CD4-positive, alpha-beta T cell treated with Interleukin-17A for 1 hour (primary cell): ENCODE measurements at places on chromosomes 11 and 22.
A peak's percentile ranks its signal among the peaks of the same experiment; 100 is the strongest.

DNA sequence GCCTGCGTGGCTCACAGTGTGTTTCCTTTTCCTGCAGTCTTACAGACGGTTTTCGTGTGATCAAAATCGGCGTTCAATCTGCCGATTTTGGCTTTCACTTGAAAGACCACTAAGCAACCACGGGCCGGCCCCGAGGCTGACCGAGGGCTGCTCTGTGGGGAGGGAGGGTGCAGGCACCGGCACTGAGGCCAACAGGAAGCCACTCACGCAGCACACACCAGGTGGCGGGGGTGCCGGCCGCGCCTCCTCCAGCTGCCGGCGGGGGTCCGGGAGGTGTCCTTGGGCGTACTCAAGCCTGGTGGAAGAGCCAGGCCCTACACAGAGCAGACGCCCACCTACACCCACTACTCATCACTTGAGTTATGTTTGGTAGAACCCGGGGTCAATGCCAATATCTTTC, 14.3 kb downstream of the TOLLIP start:
- no peak for DNase-seq

- no peak for DNase-seq
Observed at GRCh38 chr11:78910322-78910721, 335.7 kb upstream of the NARS2 start.

DNA sequence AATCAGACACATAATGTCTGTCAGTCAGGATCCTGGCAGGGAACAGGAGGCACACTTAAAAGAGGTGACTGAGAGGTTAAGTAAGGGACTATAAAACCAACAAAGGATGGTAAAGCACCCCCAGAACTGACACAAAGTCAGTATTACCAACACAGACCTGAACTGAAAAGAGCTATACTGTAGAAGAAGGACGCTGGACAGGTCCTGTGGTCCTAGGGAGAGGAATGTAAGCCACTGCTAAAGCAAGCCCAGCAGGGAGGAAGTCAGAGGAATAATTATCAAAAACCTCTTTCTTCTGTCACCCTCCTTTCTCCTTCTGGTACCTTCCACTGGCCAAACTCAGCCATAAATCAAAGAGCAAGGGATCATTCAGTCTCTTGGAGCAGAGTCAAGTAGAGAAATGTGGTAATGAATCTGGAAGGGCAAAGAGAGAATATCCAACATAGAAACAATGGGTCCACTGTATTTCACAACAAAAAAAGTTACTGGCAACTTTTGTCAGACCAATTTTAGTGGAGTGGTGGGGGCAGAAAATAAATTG, 33.4 kb upstream of the ANGPTL5 start:
- DNase-seq, result no peak

DNA sequence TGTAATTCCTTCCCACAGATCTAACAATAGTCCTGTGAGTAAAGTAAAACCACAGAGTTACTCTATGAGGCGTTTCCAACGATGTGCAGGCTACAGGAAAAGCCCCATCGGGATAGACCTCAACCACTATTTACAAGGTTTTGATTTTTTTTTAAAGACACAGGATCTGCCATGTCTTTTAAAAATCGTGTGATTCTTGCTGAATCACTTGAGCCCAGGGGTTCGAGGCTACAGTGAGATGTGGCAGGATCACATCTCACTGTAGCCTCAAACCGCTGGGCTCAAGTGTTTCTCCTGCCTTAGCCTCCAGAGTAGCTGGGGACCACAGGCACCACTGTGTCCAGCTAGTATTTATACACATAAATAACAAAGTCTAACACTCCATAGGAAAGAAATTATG, 7.8 kb downstream of the TAF1D start:
- no peak for DNase-seq

DNA sequence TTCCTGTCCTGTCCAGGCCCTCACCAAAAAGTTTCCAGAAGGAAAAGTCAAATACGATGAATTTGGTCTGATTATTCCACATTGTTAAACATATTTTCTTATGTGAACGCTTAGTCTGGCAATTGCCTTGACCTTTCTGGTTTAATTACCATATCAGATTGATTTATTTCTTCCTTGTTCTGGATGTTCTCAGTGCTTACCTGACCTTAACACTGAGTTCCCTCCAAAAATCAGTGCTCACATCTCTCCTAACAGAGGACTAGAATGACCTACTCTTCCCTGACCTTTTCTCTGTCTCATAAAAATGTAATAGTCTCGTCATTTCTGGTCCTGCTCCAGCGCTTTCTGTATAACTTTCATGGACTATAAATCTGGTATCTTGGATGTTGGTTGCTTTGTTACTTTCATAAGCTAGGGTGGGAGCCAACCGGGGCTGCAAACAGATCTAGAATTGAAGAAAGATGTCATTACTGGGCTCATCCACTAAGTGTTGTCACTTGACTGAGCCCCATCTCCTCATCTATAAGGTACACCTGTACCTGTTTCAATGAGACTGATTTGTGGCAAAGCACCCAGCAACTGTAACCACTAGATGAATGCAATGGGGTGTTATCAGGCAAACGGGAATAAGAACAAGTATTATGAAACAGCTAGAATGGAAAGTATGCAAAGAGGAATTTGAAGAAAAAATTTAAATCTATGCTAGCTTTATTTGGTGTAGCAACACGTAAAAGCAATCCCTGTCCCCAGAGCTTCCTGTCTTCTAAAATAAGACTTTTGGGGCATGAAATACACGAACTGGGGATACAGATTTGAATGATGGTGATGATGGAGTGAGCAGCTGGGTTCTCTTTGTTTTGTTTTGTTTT, 2.4 kb downstream of the FADS2 start:
- no peak for DNase-seq

DNA sequence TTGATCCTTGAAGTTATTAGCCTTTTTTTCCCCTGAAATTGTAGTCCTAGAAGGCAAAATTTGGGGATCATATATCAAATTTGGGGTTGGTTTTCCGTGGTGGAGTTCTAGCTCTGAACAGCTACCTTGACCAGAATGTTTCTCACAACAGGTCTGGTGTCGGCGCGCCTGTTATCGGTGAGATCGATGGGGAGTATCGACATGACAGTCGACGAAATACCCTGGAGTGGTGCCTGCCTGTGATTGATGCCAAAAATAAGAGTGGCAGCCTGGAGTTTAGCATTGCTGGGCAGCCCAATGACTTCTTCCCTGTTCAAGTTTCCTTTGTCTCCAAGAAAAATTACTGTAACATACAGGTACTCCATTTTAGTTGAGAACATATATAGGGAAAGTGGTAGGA, 9.9 kb upstream of the PHLDB1 start:
- no peak for DNase-seq

DNA sequence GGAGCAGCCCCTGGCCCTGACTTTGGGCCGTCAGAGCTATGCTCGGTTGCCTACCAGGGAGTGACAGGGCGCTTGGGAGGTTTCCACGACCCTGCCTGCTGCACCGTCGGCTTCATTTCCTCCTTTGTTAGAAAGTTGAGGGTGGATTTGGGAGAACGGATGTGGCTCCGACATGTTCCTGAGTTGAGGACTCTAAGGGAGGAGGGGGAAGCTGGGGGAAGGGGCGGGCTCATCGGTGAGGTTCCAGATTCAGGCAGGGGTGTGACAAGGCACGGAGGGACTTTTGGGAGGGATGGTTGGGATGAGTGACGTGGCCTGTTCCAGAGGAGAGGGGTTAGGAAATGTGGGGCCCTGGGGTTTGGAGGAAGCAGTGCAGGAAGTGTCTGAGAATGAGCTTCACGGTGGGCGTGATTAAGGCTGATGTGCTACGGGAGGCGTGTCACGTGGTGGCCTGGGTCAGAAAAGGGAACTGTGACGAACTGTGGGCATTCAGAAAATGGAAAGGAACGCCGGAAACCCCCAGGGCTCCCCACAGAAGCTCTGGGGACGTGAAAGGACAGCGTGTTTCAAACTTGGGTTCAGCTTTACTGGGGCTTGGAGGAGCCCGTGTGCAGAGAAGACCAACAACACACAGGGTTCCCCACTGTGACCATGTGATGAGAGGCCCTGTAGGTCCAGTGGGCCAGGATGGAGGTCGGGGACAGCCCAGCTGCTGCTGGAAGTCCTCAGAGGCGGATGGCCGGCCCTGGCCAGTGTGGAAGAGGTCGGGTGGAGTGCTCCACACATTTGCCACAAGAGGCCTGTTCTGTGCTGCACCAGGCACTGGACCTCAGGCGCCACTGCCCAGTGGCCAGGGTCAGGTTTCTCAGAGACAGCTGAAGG, 2.8 kb downstream of the PARVB start:
- peak; percentile 89 for DNase-seq

GRCh38 chr11:97786961-97787360, 1233.8 kb upstream of the CNTN5 start:
- DNase-seq, result no peak

GRCh38 chr22:39995393-39996252, 869 bp downstream of the FAM83F start:
- DNase-seq, result no peak

- DNase-seq, result no peak
Observed at GRCh38 chr11:35711173-35711910, 48.8 kb downstream of the TRIM44 start.

GRCh38 chr22:37894939-37895670, 11.0 kb upstream of the MICALL1 start:
- no peak for DNase-seq

DNA sequence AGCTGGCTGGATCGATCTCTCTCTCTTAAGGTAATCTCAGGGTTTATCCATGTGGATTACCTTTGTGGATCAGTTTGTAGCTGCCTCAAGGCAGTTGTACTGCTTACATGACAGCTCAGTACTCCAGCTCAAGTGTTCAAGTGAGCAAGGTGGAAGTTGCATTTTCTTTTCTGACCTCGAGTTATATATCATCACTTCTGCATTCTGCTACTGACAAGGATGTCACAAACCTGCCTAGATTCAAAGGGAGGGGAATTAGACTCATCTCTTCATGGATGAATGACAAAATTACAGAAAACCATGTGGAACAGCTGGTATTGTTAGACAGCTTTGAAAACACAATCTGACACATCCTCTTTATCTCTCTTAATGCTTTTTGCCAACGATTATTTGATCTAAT, 6.1 kb upstream of the TCN2 start:
- no peak for DNase-seq

- DNase-seq, result no peak
Observed at GRCh38 chr11:73726825-73727224, 34.0 kb downstream of the RAB6A start.
